Activated T-cell treated with anti-CD3 and anti-CD28 coated beads, Interleukin-2, amount 50 U/mL, for 24 hours (primary cell): ENCODE measurements at places on chromosomes 2 and 18.
A peak's percentile ranks its signal among the peaks of the same experiment; 100 is the strongest.

GRCh38 chr18:72727776-72728175, 140.0 kb downstream of the NETO1 start:
- DNase-seq = no peak

DNA sequence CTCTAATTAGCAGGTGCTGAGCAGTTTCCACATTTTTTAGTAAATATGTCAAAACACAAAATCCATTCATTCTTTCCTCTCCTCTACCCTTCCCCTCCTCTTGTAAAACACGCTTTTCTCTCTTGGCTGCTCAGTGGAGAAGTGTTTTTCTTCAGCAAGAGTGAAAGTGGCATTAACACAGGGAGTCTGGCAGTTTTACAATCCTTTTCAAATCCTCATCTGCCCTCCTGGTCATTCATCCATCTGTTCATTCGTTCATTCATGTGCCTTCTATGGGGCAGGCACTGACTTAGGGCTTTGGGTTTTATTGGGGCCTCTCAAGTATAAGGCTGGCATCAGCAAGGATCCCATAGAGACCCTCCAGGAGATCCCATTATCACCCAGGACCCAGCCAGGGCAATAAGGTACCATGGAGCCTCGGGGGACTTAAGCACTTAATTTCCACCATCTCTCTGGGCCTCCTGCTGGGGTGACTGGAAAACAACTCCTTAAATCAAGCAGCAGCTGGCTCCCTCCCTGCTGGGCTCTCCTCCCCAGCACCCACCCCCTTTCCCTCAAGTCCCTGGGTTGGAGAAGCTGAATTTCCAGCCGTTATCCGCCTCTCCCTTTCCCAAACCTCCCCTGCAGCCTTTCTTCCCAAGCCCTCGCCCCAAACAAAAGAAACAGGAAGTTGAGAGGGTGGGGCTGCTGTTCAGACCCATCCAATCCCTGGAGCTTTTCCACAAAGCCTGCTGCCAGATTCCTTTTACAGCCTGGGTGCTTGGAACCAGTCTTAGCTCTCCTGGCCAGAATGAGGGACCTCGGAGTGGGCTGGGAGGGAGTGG, 32.6 kb downstream of the MARCHF4 start:
- no peak for DNase-seq

GRCh38 chr2:190443778-190444481, 35.8 kb downstream of the MFSD6 start:
- no peak for DNase-seq

- no peak for DNase-seq
Observed at GRCh38 chr2:127020536-127020935, 86.4 kb downstream of the BIN1 start.

DNA sequence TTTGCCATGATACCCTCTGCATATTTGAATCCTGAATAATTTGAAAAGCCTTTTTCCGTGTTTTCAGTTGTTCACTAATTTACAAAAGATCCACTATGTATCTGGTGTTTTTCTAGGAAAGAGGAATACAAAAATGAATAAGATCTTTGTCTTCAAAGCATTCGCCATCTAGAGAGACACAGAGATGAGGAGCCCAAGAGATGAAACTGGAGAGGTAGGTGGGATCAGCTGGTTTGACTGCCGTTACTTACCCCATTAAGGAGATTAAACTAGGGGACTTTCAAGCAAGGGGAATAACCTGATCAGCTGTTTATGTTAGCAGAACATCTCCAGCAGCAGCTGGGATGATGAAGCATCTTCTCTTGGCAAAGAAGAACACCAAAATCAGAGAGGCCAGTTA, 150.2 kb upstream of the SATB2 start:
- no peak for DNase-seq

GRCh38 chr2:241009601-241010530, 11.4 kb downstream of the SNED1 start:
- DNase-seq = peak; percentile 65

DNA sequence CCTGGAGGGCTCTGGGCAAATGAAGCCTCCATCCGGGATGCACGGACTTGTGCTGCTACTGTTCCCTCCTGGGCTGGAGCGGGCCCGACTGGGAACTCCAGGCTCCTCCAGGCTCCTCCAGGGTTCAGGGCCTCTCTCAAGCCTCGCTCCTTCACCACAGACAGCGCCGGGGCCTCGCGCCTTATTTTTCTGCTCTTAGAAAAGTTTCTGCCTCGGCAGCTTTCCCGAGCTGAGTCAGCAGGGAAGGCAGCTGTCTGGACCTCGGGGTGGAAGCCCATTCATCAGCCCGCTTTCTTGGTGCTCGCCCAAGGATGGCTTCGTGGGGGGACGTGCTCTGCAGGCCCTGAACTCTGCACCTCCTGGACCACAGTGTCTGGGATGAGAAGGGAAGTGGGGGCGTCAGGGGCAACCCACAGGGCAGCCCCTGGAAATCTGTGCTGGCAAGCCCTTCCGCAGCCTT, 12.9 kb upstream of the TEX51 start:
- no peak for DNase-seq

- no peak for DNase-seq
Observed at GRCh38 chr18:42338683-42339082, 383.6 kb downstream of the PIK3C3 start.

GRCh38 chr18:45749918-45750689, 26.1 kb downstream of the SLC14A1 start:
- no peak for DNase-seq

DNA sequence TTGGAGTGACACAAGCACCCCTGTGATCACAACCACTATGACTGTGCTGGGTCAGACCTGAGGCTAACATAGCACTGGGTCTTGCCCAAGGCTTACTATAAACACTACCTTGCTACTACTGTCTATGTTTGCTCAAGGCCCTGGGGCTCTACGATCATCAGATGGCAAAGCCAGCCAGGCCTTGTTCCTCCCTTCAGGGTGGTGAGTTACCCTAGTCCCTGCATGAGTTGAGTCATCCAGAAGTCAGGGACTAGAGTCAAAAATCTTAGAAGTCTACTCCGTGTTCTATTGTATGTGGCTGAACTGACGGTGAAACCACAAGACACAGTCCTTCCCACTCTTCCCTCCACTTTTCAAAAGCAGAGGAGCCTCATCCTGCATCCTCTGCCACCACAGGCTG, 551.2 kb upstream of the FSIP2 start:
- no peak for DNase-seq

GRCh38 chr2:45173513-45173912, 164.3 kb upstream of the SIX2 start:
- DNase-seq = no peak

DNA sequence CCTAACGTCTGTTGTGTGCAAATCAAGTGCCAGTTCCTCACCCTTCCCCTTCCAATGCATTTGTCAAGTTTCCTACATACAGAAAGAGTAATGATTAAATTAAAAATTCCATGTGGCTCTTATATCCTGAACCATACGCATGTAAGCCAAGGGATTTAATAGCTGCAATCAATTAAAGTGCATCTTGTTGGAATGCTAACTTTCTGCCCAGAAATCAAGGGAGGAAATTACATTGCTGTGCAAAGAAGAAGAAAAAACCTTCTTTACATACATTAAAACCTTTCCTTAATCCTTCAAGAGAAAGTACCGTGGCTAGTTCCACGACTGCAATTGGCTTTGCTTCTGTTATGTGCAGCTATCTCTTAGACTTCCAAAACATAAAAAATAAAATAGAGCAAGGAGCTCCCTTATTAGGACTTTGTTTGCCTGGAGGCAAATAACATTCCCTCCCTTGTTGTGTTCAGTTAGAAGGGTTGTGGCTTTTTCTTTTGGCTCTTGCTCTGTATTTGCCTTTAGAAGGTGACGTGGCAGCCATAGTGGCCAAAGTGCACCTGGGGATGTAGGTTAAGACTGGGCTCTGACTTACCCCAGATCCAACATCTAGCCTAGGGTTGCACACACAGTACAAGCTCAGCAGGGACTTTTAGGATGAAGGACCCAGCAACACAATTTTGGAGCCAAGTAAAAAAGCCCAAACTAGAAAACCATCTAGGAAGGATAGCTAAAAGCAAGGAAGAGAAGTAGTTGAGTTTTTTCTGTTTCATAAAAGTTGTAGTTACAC, 158.3 kb downstream of the ANTXR1 start:
- no peak for DNase-seq

DNA sequence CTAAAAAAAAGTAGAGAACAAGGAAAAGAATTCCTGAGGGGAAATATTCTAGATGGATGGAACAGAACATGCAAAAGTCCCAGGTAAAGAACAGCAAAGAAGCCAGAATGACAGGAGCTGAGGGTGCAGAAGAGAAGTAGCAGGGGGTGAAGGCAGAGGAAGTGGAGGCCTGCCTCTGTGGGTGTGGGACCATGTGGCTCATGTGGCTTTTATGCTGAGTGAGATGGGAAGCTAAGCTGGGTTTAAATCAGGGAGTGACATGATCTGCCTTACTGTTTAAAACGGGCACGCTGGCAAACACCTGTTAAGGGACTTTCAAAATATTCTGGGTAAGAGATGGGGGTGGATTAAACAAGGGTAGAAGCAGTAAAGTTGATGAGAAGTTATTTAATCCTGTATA, 40.0 kb downstream of the GKN2 start:
- no peak for DNase-seq

DNA sequence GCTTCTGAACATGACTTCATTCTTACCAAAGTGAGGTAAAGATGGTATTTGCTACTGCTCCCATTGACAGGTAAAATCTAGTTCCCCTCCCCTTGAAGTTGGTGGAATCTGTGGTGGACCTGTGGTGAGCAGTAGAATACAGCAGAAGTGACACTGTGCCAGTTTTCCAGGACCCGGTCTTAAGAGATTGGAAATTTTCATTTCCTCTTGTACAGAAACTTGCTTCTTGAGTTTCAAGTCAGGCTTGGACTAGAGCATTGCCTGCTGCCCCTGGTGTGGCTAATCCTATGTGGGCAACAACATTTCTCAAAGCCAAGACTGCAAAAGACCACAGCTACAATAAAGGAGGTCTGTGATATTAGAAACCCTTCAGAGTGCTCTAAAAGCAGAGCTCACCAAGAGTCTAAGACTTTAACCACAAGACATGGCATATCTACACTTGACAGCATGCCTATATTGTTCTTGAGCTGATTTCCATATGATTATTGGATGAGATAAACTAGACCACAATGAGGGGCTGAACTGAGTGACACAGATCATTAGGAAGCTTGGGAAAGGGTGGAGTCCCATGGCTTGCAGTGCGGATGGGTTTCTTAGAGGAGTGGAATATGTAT, 458.1 kb downstream of the BCL11A start:
- no peak for DNase-seq

DNA sequence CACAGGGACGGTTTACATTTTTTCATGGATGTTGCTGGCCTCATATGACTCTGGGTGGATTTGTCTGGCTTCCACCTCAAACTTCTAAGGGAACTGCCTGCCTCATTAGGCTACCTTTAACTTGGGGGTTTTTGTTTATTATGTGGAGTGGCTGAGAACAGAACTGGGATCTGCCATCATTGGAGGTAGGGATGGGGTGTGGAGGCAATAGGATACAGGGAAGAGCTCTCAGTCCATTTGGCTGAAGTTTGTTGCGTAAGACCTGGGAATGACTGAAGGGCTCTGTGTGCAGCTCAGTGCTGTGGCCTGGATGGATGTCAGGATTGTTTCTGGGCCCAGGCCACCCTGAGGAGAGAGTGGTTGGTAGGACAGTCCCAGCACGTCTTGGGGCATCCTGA, 31.2 kb downstream of the ASB1 start:
- DNase-seq = no peak

DNA sequence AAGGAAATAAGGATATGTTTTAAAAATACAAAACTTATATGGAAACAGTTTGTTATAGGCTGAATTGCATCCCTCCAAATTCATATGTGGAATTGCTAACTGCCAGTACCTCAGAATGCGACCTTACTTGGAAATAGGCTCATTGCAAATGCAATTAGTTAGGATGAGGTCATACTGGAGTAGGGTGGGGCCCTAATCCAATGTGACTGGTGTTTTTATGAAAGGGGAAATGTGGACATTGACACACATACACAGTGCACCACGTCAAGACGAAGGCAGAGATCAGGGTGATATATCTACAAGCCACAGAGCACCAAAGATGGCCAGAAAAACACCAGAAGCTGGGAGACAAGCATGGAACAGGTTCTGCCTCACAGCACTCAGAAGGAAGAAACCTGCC, 494.2 kb downstream of the TSN start:
- DNase-seq = no peak

GRCh38 chr2:67854798-67855197, 208.0 kb downstream of the C1D start:
- DNase-seq = no peak

- DNase-seq = no peak
Observed at GRCh38 chr18:53268455-53268854, 928.5 kb downstream of the DCC start.

- no peak for DNase-seq
Observed at GRCh38 chr2:212773808-212774339, 235.3 kb upstream of the ERBB4 start.

DNA sequence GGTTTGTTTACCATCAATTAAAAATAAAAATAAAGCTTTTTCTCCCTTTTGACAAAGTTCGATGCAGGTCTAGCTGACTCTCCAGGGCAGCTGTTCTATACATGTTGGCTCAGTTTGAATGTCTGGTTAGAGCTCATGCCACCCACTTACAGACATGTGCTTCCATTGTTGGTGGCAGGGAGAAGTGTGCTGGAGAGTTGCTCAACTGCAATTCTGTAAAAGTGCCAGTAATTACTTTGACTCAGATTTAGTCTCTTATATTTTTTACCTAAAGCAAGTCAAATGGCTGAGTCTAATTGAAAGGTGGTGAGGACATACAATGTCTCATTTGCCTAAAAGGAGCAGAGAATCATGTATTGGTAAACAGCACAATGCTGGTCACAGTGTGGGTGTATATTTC, 609.1 kb upstream of the SYT4 start:
- no peak for DNase-seq

- no peak for DNase-seq
Observed at GRCh38 chr2:235695602-235695895, 201.7 kb downstream of the AGAP1 start.

GRCh38 chr2:19784456-19784855, 117.3 kb downstream of the TTC32 start:
- DNase-seq = no peak

DNA sequence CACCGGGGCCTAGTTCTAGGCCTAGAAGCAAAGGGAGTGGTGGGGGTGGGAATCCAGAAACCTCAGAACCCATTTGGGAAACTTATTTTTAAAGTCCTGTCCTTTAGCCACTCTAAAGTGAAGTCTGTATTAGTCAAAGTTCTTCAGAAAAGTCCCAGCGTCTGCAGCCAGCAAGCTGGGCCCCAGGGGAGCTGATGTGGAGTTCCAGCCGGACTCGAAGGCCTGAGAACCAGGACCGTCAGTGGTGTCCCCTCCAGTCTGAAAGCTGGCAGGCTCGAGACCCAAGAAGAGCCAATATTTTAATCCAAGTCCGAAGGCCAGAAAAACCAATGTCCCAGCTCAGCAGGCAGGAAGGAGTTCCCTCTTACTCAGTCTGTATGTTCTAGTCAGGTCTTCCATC, 32.4 kb downstream of the ID2 start:
- DNase-seq = no peak

GRCh38 chr2:159402790-159403189, 116.3 kb upstream of the WDSUB1 start:
- DNase-seq = no peak

DNA sequence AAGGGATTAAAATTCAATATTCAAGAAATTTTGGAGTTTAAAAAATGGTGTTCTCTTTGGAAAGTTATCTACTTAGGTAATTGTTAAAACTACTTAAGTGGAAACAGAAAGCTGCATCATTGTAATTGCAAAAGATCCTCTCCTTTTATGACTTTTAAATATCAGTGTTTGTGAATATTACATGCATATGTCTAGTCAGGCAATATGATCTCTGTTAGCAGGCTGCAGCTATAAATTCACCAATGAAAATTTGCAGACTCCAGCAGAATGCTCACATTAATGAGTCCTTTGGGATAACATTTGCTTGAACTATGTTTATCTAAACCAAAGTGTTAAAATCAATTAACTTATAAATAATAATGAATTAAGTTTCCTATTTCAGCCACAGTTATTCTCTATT, 59.2 kb upstream of the CSRNP3 start:
- DNase-seq = no peak
